Cortex of kidney (tissue), 1 donor: ENCODE measurements at places on chromosomes 12 and 14.

DNA sequence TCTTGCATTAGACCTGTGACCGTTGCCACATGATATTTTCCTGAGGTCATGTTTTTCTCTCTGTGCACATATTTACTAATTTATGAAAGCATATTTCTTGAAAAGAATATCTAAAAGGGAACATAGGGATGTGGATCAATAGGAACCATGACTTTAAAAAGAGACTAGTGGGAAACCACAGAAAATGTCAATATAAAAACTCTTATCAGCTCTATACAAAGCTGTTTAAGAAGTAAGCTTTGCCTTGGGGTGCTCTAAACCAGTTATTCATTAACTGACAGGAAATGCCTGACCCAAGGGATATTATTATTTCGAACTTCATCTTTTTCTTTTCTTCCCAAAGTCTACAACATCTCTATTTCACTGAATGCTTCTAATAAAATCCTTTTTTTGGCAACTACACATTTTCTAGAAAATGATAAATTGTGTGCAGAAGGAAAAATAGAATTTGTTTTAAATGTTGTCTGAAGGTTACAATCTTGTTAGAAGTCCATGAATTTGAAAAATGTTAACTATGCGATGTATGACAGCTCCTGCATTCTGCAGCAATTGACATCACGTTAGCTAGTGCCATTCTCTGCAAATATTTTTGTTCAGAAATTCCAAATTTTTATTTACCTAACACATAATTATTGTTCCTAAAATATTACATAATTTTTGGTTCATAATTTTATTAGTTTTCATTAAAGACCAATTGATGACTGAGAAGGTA is 345.0 kb downstream of the SLC16A7 start:
- DNase-seq: no peak

GRCh38 chr12:28500373-28501024 is 310.2 kb downstream of the CCDC91 start:
- no peak for DNase-seq

GRCh38 chr12:125287155-125287847 is 222.1 kb downstream of the AACS start:
- no peak for DNase-seq

DNA sequence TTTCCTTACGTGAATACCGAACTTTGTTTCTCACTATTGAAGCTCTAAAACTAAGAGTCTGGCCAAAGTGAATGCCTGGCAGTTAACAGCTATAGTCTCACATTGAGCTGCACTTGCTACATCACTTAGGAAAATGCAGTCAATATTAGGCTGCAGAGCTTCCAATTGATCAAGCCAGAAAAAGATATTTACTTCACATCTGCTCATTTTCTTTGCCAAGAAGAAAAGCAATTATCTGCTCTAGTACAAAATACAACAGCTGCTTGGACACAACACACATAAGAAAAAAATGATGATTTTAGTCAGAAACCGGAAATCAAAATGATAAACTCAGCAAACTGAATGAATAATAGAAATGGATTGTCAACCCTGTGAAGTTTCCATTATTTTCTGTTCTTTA is 45.4 kb downstream of the TMTC1 start:
- no peak for DNase-seq

DNA sequence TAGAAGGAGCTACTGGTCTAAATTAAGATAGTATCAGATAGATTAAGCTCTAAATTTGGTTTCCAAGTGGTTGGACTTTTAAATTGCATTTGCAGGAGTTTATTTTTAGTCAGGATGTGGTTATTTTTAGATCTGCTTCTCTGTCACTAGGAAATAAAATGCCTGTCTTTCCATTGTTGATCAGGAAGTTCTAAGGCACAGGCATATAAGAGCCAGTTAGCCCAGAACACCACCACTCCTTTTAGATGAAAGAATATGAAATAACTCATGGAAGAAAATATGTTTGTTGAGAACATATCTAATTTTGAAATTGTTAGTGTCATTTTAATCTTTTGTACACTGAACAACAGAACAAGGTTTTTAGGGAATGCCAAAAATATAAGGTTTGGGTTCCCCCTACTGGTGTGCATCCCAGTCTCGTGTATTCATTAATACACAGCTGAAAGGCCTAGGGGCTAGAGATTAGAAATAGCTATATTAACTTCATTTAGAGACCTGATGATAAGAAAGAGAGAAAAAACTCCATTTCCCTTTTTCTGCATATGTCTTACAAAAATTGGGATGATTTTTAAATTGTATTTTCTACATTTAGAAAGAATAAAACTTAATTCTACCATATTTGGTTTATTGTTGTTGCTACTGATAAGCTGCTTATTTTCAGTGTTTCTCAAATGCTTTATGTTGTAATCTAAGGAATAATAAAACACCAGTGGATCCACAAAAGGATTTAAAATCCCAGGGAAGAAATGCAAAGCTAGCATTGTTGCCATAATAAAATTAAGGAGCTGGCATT is 67.2 kb downstream of the RIC8B start:
- DNase-seq: no peak

GRCh38 chr14:72663956-72664650 is 229.8 kb downstream of the DPF3 start:
- no peak for DNase-seq

DNA sequence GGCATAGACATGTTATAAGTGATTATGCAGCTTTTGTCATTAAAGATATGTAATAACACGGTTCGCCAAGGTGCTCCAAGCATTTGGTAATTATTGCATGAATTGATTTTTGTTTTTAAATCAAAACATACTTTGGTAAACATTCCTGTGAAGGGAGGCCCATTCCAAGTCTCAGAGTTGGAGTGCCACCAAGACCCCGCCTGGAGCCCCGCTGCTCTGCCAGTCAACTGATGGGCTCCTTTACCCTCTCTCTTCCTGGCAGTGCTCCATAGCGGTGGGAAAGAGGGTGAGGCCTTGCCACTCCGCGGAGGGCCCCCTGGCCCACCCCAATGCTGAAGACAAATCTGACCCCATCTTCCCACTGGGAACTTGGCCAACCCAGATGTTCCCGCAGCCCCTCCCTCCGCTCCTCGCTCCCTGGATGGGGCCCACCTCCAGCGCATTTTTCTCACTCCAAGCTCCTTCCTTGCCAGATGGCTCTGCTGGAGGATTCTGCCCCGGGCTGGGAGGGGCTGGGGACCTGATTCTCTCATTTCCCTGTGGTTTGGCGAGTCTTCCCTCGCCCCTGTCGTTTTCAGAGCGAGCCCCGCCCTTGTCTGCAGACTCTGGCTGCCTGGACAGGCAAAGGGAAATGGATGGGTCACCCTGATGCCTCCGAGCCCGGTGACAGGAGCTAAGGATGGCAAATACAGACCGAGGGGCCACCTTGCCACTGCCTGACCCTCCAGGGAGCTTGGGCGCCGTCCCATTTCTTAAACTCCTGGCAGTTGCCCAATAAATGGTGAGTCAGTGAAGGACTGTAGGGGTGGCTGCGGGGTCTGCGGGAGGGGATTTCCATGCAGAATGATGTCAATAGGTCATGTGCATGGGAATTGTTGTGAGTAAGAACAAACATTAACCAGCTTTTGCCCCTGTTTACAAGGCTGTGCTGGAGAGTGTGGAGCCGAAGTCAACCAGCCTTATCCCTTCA is 9.2 kb upstream of the PAPLN start:
- DNase-seq: no peak

DNA sequence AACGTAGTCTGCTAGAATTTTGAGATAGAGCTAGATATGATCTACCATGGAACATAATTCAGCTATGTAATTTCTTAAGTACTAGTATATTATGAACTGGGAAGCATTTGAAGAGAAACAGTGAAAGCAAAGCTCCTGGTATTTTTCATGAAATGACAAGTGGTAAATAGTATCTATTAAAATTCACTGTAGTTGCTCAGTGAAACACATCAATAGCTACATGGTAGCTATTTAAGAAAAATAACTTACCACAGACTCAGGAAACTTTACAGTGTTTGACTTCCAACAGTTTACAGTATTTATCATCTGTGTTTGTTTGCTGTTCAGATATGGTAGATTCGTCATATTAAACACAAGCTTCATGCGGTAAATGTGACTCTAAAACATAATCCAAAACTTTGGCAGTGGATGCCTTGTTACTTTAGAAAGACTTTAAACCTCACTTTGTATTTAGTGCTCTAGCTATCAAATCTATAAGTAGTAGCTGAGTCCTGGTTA is 25.2 kb downstream of the WNK1 start:
- DNase-seq: no peak

- DNase-seq: no peak
Observed at GRCh38 chr12:109573914-109574244, 285 bp downstream of the MVK start.

- no peak for DNase-seq
Observed at GRCh38 chr14:31283578-31284252, 76.1 kb upstream of the HECTD1 start.

DNA sequence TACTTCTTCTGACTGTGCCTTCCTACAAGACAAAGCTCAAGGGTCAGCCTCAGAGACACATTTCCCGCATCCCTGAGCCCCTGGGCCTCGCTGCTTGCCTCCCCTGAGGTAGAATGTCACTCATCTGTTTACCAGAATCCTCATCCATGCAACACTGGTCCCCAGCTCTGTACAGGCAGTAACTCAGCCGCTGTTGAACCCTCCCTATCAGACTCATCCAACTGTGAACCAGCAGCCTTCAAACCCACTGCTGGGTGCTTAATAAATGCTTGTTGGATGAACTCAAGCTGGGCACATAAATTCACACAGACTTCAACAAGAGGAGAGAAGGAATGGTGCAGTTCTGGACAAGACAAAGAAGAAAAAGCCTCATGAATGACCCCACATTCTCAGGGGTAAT is 6.1 kb downstream of the NT5DC3 start:
- no peak for DNase-seq

GRCh38 chr12:8018666-8019581 is 13.6 kb upstream of the FOXJ2 start:
- DNase-seq: no peak

GRCh38 chr14:100261621-100262020 is 22.7 kb downstream of the YY1 start:
- no peak for DNase-seq

- no peak for DNase-seq
Observed at GRCh38 chr14:74472601-74473000, 20.5 kb downstream of the NPC2 start.

- no peak for DNase-seq
Observed at GRCh38 chr12:41795910-41796309, 348.8 kb downstream of the GXYLT1 start.

DNA sequence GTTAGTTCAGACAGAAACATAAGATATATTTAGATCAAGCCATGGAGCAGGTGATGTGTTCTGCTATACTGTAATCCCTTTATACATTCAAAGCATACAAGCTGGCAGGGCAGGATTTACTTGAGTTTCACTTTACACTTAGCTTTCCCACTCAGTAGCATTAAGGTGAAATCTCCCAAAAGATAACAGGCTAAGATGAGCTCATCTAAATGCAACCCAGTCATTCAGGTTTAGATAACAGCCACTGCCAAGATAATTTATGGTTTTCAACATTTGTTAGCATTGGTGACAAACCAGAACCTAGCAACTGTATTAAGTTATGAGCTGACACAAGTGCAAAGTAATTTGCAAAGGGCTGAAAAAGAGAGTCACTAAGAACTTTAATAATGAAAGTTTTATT is 925.1 kb upstream of the ATXN7L3B start:
- DNase-seq: no peak

GRCh38 chr12:124752437-124753227 is 111.0 kb downstream of the SCARB1 start:
- DNase-seq: no peak

DNA sequence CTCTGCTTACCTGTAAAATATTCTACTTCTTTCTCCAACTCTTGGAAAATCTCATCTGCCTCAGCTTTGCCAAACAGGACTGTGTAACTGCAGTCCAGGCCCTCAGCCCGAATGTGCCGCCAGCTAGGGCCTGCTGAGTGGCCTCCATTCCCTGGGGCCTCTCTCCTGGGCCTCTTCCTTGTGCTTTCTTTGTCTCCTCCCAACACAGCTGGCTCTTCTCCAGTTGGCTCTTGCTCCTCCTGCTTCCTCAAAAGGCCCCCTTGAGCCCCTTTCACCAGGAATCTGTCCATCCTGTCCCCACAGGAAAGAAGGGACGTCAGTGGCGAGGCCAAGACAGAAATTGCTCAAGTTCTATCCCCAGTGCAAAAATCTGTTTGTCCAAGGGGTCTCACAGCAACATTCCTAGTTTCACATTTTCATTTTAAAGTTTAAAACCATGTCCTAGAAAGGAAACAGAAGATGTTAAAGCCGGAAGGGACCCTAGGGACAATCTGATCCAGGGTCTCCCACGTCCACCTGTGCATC is 713 bp downstream of the ALKBH2 start:
- DNase-seq: no peak

DNA sequence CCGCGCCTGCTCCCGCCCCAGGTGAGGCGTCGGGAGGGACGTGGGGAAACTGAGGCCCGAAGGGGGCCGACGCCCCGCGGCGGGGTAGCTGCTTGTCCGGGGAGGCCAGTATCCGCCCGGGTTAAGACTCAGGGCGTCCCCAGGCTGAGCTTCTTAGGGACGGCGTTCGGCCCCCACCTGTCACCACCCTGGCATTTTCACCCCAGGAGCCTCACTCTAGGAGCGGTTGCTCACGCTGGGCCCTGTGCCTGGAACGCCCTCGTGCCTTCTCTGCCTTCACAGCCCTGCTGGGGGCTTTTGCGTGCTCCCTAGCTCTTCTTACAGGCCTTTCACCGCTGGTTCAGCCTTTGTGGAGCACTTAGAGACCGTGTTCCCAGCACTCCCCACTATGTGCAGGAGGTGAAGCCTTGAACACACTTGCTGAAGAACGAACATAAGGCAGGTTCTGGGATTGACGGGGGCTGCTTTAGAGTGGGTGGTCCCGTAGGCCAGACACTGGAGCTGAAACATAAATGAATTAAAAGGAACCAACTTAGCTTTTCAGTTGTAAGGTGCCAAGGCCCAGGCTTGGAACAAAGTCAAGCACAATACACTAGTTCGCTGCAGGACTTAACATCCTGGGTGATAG is 601 bp downstream of the ZNF839 start:
- DNase-seq: no peak

GRCh38 chr14:94041551-94042346 is 15.6 kb downstream of the OTUB2 start:
- no peak for DNase-seq

GRCh38 chr12:11022520-11022919 is at the start of gene TAS2R19:
Gene TAS2R19 (minus strand): TSS chr12:11022620. CDS start chr12:11022571, 49 bp downstream.
- DNase-seq: no peak

DNA sequence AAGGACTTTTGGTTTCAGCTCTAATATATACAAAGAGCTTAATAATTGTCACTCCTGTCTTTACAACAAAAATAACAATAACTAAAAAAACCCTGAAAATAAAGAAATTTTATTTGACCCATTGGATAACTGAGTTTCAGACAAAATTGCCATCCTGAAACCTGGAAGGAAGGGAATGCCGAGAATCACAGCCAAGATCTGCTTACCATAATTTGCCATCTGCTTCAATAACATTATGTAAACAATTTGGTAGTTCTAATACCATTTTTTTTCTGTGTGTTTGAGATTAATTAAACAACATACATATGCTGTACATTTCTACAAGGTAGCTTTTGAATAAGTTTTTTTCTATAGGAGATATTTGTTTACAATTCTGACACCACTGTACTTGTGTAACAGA is 596.3 kb upstream of the MGAT4C start:
- no peak for DNase-seq
